Right ventricle myocardium superior (tissue), 1 donor: ENCODE measurements at places on chromosomes 5 and 9.

GRCh38 chr9:94908583-94909249 is 182.2 kb downstream of the AOPEP start:
- DNase-seq, result no peak

DNA sequence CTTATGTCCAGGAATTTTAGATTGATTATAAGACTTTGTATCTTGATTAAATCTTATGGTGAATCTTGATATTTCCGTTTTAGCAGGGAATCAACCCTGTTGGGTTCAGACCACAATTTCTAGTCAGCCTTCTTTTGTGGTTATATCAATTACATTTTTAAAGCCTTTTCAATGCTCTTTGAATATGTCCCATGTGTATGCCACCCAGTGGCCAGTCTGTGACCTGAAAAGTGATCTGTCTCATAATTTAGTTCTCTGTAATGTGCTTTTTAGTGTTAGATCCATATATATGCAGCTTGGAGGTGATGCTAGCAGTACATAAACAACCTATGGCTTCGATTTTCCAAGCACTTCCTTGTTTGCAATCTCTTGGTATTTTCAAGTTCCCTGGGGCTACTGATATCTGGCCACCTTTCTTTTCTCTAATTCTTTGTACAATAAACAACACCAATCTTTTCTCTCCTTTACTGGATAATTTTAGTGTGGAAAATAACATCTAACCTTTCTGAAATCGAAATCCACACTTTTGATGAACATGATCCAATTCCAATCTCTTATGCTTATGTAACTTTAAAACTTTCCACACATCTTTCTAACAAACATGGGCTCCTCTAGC is 28.8 kb downstream of the PDE8B start:
- DNase-seq, result no peak

DNA sequence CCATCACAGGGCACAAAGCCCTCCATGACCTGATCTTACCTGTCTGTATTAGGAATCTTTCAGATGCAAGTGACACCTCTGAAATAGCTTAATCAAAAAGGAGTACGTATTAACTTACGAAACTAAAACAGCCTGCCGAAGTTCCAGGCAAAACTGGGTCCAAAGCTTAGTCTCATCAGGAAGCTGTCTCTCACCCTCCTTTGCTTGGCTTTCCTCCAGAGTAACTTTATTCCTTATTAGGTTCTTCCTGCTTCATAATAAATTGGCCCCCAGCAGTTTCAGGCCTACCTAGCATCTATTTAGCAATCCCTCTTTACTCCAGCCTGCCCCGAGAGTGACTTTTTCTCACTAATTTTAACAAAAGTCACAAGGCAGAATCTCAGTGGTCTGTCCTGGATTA is 58.4 kb upstream of the STK32A start:
- no peak for DNase-seq

DNA sequence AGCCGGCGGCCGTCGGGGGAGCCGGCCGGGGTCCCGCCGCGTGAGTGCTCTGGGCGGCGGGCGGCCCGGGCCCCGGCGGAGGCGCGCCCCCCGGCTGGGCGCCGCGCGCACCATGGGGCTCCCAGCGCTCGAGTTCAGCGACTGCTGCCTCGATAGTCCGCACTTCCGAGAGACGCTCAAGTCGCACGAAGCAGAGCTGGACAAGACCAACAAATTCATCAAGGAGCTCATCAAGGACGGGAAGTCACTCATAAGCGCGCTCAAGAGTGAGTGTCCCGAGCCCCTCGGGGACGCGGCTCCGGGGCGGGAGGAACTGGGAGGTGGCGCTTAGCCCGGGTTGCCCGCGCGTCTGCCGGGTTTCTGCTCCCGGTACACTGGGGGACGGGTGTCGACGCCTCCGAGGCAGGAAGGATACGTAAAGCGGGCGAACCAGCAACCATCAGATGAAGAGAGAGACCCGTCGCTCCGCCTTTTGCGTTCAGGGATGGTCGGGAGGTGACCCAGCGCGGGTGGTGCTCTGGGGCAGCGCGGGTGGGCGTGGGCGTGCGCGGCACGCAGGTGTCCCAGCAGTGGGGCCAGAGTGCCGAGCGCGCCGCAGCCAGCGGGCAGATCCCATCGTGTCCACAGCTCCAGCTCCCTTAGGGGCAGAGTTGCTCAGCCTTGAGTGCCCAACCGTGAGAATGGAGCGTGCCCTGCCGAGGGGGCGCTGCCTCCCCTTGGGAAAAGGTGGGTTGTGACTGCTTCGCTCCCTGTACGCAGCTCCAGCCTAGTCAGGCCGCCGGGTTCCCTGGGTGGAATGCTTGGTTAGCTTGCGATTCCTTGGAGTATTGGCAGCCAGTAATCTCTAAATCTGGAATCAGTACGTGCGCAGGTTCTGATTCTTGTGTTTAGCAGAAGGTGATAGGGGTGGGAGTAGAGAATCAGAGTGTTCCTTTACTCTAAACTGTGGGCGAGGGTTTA is 753 bp downstream of the ARHGAP26 start:
- DNase-seq, result peak; percentile 73

DNA sequence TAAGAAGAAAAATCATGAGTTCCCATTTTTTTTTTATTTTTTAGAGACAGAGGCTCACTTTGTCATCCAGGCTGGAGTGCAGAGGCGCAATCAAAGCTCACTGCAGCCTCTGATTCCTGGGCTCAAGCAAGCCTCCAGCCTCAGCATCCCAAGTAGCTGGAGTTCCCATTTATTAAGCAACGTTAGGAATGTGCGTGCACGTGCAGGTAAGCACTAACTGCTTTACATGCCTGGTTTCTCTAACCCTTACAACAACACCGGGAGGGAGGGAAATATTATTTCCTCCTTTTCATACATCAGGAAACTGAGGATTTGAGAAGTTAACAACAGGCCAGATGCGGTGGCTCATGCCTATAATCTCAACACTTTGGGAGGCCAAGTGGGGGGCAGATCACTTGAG is 16.3 kb upstream of the CDC23 start:
- no peak for DNase-seq

- DNase-seq, result no peak
Measured at GRCh38 chr5:15606197-15606596, 106.2 kb downstream of the FBXL7 start.
